Fibroblast of upper back skin (primary cell): ENCODE measurements at places on chromosomes 3 and 15.

DNA sequence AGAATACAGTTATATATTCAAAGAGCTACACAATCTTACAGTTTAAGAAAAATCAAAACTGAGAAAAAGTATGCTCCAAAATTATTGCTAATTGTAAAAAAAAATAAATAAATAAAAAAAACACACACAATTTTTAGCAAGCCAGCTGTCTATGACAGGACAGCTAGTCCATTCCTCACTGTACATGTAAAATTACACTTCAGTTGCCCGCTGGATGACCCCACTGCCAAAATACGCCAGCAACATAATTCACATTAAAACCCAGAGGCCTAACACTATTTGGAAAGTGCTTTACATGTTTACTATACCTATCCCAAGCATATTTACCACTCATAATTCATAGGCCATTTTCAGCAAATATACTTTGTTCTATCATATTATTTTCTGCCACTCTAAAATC is 5.8 kb downstream of the MYO9A start:
- no peak for DNase-seq

GRCh38 chr15:88467935-88468528 is 524 bp downstream of the MRPS11 start:
- no peak for DNase-seq

DNA sequence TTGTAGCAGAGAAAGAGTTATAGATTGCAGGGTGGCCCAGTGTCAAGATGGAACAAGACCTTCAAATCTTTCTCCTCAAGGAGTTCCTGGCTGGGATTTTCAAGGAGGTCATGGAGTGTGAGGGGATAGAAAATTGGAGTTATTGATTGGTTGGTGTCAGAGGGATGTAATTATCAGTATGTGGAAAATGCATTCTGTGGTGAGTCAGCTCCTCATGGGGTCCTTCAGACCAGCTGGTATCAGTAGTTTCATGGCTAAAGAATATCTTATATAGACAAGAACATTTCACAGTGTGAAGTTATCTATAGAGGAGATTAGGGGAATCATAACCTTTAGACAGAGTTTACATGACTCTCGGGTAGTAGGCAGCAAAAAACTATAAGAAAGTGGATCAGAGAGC is 1114.0 kb upstream of the GBE1 start:
- peak; percentile 12 for DNase-seq

- DNase-seq: no peak
Observed at GRCh38 chr15:85753791-85754452, 40.8 kb downstream of the KLHL25 start.
